Breast epithelium (tissue), 4 donors: ENCODE measurements at places on chromosomes 12 and 14.
A peak's percentile ranks its signal among the peaks of the same experiment; 100 is the strongest.

GRCh38 chr12:65811968-65812700, 12.1 kb upstream of the HMGA2 start:
- no peak for DNase-seq
- no peak overlapping the region for H3K4me3 ChIP-seq
- H3K27ac ChIP-seq: no peak overlapping the region
- H3K36me3 ChIP-seq: no peaks in the 10 kb centered on the region
- H3K4me1 ChIP-seq: no peaks in the 10 kb centered on the region
- no peaks in the 10 kb centered on the region for H3K27me3 ChIP-seq

- H3K27me3 ChIP-seq: no peaks in the 10 kb centered on the region
- H3K4me3 ChIP-seq: peak overlapping the region; percentile 79
- H3K4me1 ChIP-seq: peaks cover 31% of the 10 kb centered on the region
- H3K27ac ChIP-seq: peak overlapping the region; percentile 96
Observed at GRCh38 chr14:105476831-105477659, 2.4 kb downstream of the CRIP2 start.

DNA sequence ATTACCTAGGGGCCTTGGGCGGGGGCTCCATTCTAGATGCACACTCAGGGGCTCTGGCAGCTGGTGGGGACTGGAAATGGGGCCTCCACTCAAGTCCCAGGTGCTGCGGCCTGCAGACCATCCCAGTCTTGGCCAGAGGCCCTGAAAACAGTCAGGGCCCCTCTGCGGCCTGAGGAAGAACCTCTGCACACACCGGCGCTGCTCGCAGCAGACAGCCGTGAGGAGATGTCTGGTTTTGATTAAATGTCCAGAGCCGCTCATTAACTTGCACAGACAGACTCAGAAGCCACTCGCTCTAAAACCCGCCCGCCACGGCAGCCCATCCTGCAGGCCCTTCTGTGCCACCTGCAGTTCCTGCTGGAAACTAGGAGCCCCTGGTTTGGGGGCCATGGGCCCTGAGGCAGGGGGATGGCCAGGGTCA, 36.4 kb upstream of the NCOR2 start:
- H3K4me1 ChIP-seq: peaks cover 3% of the 10 kb centered on the region
- H3K27me3 ChIP-seq: no peaks in the 10 kb centered on the region
- H3K36me3 ChIP-seq: no peaks in the 10 kb centered on the region
- no peak for DNase-seq

DNA sequence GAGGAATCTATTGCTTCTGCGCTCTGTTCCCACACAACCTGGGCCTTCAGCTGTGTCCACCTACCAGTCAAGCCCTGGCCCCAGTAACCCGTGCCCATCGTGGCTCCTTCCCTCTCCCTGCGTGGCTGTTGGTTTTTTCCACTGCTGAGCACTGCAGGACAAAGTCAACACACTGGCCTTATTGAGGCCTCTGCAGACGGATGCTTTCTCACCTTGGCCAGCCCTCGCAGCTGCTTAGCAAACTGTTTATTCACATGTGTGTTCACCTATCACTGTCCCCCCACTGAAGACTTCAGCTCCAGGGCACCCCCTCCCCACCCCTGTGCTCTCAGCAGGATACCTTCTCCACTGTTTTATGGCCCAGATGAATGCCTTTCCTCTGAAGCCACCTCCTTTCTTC, 12.8 kb upstream of the GPX2 start:
- no peaks in the 10 kb centered on the region for H3K27me3 ChIP-seq
- no peak overlapping the region for H3K27ac ChIP-seq
- peaks cover under 1% of the 10 kb centered on the region for H3K4me1 ChIP-seq
- no peak overlapping the region for H3K4me3 ChIP-seq

- H3K27ac ChIP-seq: no peak overlapping the region
- no peak for DNase-seq
- H3K27me3 ChIP-seq: no peaks in the 10 kb centered on the region
- H3K4me1 ChIP-seq: no peaks in the 10 kb centered on the region
- no peaks in the 10 kb centered on the region for H3K36me3 ChIP-seq
- no peak overlapping the region for H3K4me3 ChIP-seq
Observed at GRCh38 chr12:23356927-23357708, 592.4 kb downstream of the SOX5 start.

GRCh38 chr14:96267336-96267735, 11.3 kb downstream of the BDKRB1 start:
- no peaks in the 10 kb centered on the region for H3K27me3 ChIP-seq
- no peaks in the 10 kb centered on the region for H3K36me3 ChIP-seq
- no peak overlapping the region for H3K27ac ChIP-seq
- no peaks in the 10 kb centered on the region for H3K4me1 ChIP-seq
- no peak overlapping the region for H3K4me3 ChIP-seq
- peak; percentile 66 for DNase-seq

DNA sequence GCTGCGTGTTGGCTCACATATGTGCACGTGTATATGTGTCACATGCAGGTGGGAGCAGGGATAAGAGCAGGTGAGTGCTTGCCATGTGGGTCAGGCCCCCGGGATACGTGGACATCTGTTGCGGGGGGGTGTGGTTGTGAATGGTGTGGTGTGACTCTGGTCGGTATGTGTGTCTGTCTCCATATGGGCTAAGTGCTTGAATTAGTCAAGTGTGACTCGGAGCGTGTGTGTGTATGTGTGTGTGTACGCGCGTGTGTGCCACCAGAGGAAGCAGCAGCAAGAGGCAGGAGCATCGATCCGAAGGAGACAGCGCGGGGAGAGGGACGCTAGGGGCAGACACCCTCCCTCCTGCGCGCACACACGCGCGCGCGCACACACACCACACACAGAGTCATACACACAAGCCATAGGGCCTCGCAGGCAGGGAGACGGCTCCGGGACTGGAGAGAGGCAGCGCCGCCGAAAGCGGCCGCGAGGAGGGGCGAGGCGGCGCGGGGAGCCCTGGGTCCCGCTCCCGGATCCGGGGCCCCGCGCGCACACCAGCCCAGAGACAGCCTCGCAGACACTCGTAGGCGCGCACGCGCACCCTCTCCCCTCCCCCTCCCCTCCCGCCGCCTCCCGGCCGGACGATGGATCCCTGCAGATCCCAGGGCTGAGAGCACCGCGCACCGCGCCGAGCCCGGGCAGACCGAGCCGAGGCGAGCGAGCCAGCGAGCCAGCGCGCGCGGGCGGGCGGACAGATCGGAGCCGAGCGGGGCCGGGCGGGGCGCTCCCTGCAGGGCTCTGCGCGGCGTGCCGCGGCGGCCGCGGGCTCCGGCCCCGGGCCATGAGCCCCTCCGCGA, at the start of gene ASIC1:
Gene ASIC1, plus strand, starts transcription at position 597 of the 842 bp plus-strand sequence. CDS start 1,171 bp downstream, outside the sequence.
- H3K4me3 ChIP-seq: peak within 1 kb of the TSS; percentile 72
- H3K27me3 ChIP-seq: no peaks in the 10 kb centered on the region
- peak within 1 kb of the TSS; percentile 55 for H3K27ac ChIP-seq
- peak; percentile 71 for DNase-seq
- H3K4me1 ChIP-seq: peaks cover 13% of the 10 kb centered on the region

DNA sequence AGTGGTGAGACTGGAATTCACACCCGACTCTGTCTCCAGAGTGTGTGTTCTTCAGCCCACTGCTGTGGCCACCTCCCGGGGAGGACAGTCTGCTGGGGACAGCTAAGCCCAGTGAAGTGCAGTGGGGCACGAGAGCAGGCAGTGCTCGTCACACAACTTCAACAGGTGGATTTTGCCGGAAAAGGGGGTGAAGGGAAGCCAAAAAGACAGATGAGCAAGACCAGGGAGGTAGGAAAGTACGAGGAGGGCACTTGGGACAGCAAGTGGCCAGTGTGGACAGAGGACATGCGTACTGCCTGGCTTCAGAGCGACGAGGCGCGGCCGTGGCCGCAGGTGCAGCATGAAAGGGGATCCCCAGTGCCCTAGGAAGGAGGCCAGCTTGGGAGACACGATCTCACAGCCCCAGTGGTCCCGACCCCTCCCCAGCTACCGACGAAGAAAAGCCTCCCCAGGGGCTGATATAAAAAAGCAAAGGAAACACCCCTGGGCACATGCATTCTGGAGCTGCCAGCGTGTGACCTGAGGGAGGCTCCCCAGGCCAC, 96.1 kb downstream of the FBXL14 start:
- no peak overlapping the region for H3K27ac ChIP-seq
- H3K4me1 ChIP-seq: no peaks in the 10 kb centered on the region
- H3K4me3 ChIP-seq: no peak overlapping the region
- H3K27me3 ChIP-seq: no peaks in the 10 kb centered on the region
- no peaks in the 10 kb centered on the region for H3K36me3 ChIP-seq
- no peak for DNase-seq

GRCh38 chr14:61196034-61196433, 85.1 kb downstream of the TMEM30B start:
- H3K4me3 ChIP-seq: no peak overlapping the region
- no peaks in the 10 kb centered on the region for H3K27me3 ChIP-seq
- no peaks in the 10 kb centered on the region for H3K4me1 ChIP-seq
- no peak for DNase-seq
- H3K27ac ChIP-seq: no peak overlapping the region

DNA sequence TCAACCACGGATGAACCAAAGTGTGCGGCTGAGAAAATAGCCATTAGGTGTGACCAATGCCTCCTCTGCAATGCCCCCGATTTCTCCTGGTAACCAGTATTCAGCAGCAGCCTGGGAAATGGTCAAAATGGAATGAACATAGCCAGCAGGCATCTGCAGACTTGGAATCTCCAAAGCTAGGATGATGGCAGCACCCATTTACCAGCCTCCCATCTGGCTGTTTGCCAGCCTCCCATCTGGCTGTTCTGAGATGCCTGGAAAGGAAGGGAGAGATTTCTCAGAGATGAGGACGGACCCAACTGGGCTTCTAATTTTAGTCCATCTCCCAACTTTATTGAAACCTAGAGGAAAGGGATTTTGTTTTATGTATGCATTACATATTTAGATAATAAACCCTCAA, 16.2 kb downstream of the CLMN start:
- no peak overlapping the region for H3K27ac ChIP-seq
- no peaks in the 10 kb centered on the region for H3K4me1 ChIP-seq
- H3K4me3 ChIP-seq: no peak overlapping the region

DNA sequence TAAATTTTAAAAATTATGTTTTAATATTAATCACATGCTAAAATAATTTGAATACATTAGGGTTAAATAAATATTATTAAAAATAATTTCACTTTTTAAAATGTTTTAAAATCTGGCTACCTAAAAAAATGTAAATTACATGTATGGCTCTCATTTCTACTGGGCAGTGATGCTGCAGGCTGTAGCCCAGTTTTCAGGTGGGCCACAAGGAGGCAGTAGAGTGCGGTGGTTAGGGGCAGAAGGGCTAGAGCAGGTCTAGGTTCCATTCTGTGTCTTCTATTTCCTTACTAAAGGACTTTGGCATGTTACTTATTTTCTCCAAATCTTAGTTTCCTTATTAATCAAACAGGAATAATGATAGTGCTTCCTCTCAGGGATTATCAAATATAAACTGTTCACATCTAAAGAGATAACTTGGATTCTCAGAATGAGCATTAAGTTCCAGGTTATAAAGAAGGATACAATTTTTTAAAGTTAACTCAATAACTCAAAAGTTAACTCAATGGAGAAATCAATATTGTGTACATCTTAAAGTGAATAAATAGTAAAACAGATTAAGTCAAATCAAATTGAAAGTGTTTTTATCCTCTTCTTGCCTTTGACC, 54.9 kb upstream of the OVCH1 start:
- no peaks in the 10 kb centered on the region for H3K36me3 ChIP-seq
- no peaks in the 10 kb centered on the region for H3K4me1 ChIP-seq
- DNase-seq: peak; percentile 21
- no peak overlapping the region for H3K4me3 ChIP-seq

DNA sequence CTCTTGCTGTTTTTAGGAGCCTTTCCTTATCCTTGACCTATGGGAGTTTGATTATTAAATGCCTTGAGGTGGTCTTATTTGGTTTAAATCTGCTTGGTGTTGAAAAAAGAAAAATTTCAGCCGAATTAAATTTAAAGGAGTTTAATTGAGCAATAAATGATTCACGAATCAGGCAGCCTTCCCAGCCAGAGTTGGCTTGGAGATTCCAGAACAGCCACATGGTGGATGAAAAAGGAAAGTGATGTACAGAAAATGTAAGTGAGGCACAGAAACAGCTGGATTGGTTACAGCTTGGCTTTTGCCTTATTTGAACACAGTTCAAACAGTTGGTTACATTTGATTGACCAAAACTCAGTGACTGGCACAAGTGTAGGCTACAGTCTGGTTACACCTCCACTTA, 69.7 kb downstream of the WASHC3 start:
- H3K4me3 ChIP-seq: no peak overlapping the region
- no peaks in the 10 kb centered on the region for H3K36me3 ChIP-seq
- H3K27ac ChIP-seq: no peak overlapping the region
- no peak for DNase-seq

- no peak overlapping the region for H3K27ac ChIP-seq
- no peak for DNase-seq
- no peaks in the 10 kb centered on the region for H3K27me3 ChIP-seq
- H3K4me3 ChIP-seq: no peak overlapping the region
- H3K36me3 ChIP-seq: no peaks in the 10 kb centered on the region
Observed at GRCh38 chr14:96407935-96408570, 16.1 kb downstream of the AK7 start.

DNA sequence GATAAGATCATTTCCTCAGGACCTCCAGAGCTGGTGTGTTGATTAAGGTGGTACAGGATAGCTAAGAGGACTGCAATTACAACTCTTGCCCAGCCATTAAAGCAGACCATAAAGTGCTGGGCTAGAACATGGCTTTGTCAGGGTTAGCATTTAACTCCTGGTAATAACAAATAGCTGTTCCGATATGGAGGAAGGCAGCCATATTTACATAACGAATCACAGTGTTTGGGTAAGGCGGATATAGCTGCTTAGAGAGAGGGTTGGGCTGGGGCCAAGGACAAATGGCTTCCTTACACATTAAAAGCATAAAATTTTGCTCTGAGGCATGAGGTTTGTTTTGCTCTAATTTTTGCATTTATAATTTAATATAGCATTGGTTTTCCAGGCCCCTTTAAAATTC, 297.7 kb upstream of the DDHD1 start:
- no peak overlapping the region for H3K4me3 ChIP-seq
- H3K27me3 ChIP-seq: no peaks in the 10 kb centered on the region
- no peak for DNase-seq
- no peak overlapping the region for H3K27ac ChIP-seq
- no peaks in the 10 kb centered on the region for H3K4me1 ChIP-seq
- no peaks in the 10 kb centered on the region for H3K36me3 ChIP-seq

- no peak overlapping the region for H3K4me3 ChIP-seq
- H3K36me3 ChIP-seq: no peaks in the 10 kb centered on the region
- no peaks in the 10 kb centered on the region for H3K27me3 ChIP-seq
- DNase-seq: no peak
- no peak overlapping the region for H3K27ac ChIP-seq
Observed at GRCh38 chr12:78120866-78121560, 290.3 kb downstream of the NAV3 start.

DNA sequence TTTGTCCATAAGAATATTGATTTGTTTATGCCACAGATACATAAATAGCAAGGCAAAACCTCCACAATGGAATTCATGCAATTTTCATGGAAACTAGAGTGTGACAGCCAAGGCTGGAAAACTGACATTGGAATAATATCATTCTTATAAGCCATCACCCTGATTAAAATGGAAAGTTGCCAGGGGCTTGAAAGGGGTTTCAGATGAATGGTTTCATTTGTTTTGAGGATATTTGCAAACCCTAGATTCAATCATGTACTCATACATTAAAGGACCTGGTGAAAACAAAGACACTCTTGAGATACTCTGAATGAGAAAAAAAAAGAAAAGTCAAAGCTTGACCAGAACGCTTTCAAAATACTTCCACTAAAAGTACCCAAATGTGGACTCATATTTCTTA, 205.7 kb downstream of the DIO2 start:
- no peak for DNase-seq
- no peaks in the 10 kb centered on the region for H3K27me3 ChIP-seq
- H3K4me1 ChIP-seq: no peaks in the 10 kb centered on the region

- H3K4me3 ChIP-seq: no peak overlapping the region
- H3K4me1 ChIP-seq: no peaks in the 10 kb centered on the region
- H3K27ac ChIP-seq: no peak overlapping the region
- no peaks in the 10 kb centered on the region for H3K27me3 ChIP-seq
- DNase-seq: no peak
Observed at GRCh38 chr14:61578745-61579144, 116.6 kb upstream of the HIF1A start.
